Thoracic aorta (tissue), 2 donors: ENCODE measurements at places on chromosomes 6 and 20.
A peak's percentile ranks its signal among the peaks of the same experiment; 100 is the strongest.

DNA sequence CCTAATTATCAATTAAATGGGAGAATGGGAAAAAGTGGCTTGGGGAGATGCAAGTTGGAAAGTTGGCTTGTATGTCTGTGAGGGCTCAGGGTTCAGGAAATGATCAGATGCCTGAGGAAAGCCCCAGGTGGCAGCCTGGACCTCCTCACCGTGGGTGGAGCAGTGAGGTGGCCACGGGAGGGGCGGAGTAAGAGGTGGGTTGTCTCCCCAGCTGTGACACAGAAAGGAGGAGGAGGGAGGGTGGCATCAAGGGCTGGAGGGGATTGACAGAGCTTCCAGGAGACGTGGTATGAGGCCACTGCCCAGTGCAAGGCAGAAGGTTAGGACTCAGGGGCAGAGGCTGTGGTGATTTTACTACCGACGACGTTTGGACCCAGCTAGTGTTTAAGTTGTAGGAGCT, 672.2 kb downstream of the PRKN start:
- DNase-seq: no peak

DNA sequence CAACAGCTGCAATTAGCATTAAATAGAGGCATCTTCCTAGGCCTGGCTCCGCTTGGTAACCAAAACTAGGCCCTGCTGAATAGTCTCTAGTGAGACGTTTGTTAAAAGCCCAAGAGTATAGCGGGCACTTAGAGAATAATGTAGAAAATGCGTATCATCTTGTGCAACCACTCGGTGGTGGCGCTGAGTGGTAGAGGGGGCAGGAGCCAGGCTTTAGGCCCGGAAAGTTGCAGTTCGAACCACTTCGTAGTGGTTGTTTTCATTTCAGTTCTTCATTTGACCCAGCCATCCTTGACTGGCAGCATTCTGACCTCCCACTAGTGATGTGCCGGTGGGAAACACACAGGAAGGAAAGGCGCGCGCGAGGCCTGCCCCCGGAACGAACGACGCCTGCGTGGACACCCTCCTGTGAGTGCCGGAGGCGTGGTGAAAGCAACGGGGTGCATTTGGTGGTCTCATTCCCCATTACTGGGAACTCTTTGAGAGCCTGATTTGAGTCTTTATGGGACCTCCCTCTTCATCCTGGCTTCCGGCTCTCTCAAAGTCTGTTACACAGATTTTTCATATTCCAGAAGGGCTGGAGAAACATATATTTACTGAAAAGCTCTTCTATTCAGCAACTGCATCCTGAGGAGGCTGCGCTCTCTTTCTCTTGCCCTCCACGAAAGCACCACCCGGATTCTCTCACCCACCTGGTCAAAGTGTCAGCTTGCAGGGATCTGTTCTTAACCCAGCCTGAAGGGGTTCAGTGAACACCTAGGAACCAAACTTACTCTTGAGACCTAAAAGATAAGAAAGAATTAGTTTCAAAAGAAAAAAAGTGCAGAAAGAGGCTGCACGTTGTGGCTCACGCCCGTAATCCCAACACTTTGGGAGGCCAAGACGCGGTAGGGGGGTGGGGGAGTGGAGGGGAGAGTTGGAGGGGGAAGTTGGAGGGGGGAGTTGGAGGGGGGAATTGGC, 18.2 kb downstream of the GPX5 start:
- DNase-seq: no peak

DNA sequence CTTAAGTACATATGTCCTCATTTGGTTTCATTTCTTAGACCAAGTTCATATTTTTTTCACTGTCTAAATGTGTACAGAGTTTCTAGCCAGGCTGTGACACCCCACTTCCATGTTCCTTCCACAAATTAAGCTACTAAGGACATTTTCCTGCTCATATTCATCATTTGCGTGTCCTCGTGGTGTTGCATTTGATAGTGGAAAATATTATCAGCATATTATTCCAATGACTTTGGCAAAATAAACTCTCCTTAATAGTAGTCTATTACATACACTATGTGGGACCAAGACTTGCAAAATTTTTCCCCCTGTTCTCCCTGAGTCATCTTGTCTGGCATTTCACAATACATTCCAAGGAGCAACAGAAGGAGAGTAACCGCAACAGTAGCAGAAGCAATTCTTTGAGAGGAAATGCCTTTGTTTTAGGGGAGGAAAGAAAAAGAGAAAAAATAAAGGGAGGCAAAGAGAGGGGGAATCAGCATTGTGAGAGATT, 599.2 kb downstream of the COL12A1 start:
- DNase-seq: no peak

DNA sequence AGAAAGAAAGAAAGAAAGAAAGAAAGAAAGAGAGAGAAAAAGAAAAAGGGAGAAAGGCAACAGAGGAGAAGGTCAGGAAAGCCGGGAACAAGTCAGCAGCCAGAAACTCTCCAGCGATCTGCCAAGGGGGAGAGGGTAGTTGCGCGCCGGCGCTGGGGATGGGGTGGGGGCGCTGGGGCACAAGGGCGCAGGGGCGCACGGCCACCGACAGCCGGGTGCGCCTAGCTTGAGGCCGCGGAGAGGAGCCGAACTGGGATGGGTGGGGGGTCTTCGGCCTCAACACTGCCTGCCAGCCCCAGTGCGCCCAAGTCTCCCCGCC, 533 bp upstream of the RSPO3 start:
- no peak for DNase-seq

DNA sequence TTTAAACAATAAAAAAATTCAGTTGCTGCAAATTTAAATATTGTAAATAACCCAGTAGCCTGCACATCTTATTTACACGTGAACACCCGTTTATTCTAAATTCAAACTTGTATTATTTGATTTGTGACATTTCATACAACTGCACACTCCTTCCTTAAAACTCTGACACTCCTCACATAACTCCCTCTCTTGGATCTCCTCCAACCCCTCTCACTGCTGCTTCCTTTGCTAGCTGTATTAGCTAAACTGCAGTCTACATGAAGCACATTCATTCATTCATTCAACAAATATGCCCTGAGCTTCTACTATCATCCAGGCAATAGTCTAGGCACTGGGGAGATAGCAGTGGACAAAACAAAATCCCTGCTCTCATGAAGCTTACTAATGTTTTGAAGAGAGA, 47.0 kb downstream of the FBXL4 start:
- DNase-seq: no peak

- no peak for DNase-seq
These were observed 180.1 kb upstream of the PDE10A start for GRCh38 chr6:165843121-165843520.

DNA sequence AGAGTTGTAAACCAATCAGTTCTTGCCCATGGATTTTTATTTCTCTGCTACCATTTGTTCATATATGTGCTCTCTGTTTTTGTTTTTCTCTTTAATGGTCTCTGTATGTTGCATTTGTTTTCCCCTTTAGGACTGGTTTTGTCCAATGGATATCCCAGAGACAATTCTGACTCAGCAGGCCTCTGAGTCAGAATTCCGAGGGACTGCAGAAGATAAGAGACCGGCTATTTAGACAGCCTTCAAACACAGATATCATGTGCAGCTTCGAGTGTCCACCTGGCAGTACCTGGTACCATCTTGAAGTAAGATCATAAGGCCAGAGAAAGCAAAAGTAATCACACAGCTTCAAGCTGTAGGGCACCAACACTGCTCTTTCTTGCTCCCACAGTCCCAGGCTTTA, 125.5 kb downstream of the ELOVL4 start:
- DNase-seq: no peak

- no peak for DNase-seq
These were observed 22.0 kb downstream of the C6orf15 start for GRCh38 chr6:31090275-31090972.

DNA sequence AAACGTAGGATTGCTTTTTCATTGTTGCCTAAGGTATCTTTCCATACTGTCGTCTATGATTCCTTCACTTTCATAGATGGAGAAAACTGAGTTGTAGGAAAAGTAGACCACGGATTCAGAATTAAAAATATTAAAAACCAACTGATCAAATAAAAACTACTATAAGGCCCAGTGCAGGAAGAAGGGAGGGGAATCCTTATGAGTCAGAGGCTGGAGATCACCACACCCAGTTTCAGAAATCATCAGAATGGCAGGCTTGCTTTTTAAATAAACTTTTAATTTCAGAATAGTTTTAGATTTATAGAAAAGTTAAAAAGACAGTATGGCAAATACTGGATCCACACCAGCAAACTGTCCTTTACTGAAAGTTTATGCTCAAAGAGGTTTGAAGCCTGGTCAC, 32.0 kb upstream of the POPDC3 start:
- no peak for DNase-seq

- no peak for DNase-seq
These were observed 54.9 kb downstream of the PLEKHG1 start for GRCh38 chr6:150654608-150655007.

DNA sequence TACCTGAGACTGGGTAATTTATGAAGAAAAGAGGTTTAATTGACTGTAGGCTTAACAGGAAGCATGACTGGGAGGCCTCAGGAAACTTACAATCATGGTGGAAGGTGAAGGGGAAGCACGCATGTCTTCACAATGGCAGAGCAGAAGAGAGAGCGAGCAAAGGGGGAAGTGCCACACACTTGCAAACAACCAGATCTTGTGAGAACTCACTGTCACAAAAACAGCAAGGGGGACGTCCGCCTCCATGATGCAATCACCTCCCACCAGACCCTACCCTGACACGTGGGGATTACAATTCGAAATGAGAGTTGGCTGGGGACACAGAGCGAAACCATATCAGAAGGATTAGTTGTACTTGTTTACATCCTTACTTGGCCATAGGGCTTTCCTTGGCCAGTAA, 49.7 kb downstream of the FIG4 start:
- DNase-seq: no peak

DNA sequence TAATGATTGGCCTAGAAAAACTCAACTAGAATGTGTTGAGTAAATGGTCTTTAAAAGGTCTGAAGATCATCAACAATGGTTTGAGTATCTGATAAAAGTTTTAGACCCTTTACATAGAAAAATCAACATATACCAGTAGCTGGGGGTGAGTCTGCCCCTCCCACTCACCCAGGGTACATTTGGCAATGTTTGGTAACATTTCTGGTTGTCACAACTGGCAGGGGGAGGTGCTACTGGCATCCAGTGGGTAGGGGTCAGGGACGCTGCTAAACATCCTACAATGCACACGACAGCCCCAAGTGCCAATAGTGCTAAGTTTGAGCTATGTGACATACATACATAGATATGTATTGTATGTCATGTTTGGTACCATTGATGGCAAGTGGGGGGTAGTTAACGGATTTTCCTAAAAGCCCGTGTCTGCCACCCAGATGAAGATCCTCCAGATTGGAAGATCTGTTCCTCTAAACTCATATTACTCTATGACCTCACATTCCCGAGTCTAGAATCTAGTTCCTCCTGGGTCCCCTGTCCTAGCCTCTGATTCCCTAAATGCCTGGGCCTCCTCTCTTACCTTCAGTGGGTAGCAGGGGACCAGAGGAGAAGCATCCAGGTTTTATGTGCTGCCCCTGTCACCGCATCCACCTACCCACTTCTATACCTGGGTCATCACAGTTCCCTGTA, 2.5 kb upstream of the MMP9 start:
- DNase-seq: no peak

DNA sequence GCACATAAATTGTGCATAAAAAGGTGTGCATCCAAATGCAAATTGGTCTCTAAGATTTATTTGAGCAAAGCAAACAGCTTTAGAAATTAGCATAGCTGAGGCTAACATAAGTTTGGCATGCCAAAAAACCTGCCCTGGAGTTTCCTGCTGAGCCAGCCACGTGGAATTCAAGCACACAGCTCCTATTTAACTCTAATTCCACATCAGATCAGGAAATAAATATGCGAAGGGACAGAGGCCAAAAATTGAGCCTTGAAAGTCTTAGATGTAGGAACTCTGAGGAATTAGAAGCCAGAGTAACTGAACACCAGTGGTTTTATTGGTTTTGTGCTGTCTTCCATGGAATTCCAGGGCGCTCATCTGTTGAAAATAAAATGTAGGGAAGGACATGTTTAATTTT, 19.6 kb downstream of the SOBP start:
- DNase-seq: no peak

DNA sequence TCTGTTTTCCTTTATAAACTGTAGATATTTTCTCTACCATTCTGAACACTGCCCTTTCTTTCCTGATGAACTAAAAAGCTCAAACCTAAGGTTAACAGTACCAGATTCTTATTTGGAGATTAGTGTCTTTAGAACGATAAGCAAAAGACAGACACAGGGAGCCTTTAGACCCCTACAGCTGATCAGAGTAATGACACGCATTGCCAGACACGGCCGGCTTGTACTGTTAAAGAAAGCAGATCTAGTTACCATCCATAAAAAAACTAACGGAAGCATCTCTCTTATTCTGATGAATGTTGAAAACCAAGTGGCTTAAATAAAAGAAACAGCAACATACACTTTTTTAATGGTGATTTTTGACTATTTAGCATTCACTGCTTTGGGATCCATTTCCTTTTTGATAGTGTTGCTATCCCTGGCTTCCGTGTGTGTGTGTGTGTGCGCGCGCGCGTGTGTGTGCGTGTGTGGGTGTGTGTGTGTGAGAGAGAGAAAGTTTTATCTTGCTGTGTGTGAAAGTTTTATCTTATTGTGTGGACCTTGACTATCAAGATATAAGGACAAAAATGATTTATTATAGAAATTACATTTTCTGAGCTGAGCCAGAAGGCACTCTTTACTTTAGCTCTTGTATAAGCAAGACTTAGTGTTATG, 95.6 kb upstream of the SLC35B3 start:
- DNase-seq: no peak

DNA sequence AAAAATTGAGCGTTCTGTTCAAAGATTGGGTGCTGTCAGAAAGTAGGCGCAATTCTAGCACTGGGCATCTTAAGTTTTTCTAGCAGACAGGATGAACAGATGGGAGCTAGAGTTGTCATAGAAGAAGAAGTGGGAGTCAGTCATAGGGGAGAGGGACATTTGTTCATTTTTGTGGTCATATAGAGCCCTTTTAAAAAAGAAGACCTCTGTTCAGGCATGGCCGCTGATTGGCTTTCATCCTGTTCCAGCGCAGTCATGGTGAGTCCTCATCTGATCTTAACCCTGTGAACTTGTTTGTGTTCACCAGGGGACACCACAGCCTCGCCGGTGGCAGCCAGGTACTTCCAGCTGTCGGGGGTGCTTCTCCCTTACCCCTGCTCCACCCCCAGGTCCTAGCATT, 29.7 kb upstream of the PBOV1 start:
- no peak for DNase-seq

- DNase-seq: peak; percentile 79
These were observed 23.2 kb upstream of the FAM50B start for GRCh38 chr6:3825851-3826581.

DNA sequence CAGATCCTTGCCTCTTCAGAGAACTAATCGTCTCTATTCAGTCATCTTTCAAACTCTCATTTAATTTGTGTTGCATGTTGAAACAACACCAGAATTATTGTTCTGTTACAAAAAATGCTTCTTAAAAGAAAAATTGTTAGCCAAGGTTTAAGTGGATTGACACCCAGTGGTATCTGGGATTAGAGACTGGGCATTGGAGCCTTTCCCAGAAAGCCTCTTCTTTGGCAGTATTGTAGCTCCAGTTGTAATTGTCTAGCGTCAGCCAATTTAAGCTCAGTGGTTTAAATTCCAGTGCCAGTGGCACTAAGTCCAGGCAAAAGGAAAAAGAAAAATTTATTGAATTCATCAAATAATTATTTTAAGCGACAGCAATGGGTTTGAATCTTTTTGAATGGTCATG, 801 bp downstream of the CCDC28A start:
- DNase-seq: no peak

- no peak for DNase-seq
These were observed 613.5 kb downstream of the C6orf118 start for GRCh38 chr6:164695896-164696295.

GRCh38 chr6:1057490-1058135, 254.3 kb upstream of the FOXQ1 start:
- no peak for DNase-seq
